Sigmoid colon (tissue), 7 donors: ENCODE measurements at places on chromosomes 16 and 17.

DNA sequence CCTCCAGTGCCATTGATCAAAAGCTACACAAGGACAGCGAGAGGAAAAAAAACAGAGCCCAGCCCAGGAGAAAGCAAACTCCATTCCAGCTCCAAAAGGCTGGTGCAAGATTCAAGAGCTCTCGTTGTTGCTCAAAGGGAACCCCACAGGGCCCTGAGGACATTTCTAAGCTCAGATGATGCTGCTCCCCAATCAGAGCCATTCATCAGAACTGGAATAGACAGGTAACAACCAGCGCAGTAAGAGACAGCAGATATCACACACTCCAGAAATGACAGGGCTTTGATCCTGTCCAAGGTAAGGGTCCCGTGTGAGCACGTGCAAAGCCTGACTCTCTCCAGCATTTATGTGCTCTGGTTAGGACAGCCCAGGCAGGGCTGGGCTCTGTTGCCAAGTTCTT is 20.1 kb downstream of the PMP22 start:
- peaks cover 5% of the 10 kb centered on the region for H3K36me3 ChIP-seq
- DNase-seq = no peak
- H3K27me3 ChIP-seq = no peaks in the 10 kb centered on the region
- H3K4me1 ChIP-seq = peaks cover 75% of the 10 kb centered on the region
- H3K27ac ChIP-seq = no peak overlapping the region

DNA sequence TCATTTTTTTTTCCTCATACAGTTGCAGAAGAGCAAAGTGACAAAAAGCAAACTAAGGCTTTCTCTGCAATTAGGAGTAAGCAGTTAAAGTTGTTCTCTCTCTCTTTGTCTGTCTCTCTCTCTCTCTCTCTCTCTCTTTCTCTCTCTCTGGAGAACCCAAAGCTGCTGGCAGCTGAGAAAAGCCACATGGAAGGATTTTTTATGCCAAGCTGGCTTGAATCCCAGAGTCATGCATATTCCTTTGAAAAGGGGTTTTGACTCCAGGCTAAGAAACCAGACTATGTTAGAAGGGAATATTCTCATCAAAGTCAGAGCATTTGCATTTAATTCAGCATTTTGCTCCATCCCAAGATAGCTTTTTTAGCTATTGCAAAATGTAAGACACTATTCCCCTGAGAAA is 1114.2 kb upstream of the GOT2 start:
- H3K27ac ChIP-seq = no peak overlapping the region
- H3K36me3 ChIP-seq = no peaks in the 10 kb centered on the region
- DNase-seq = no peak
- peaks cover 24% of the 10 kb centered on the region for H3K4me1 ChIP-seq
- H3K4me3 ChIP-seq = no peak overlapping the region
- no peaks in the 10 kb centered on the region for H3K27me3 ChIP-seq

GRCh38 chr17:80644536-80644935 is 99.9 kb downstream of the RPTOR start:
- DNase-seq = no peak
- no peaks in the 10 kb centered on the region for H3K27me3 ChIP-seq
- H3K27ac ChIP-seq = no peak overlapping the region
- no peaks in the 10 kb centered on the region for H3K4me1 ChIP-seq

- H3K27me3 ChIP-seq = no peaks in the 10 kb centered on the region
- H3K4me3 ChIP-seq = no peak overlapping the region
- no peak for DNase-seq
- no peaks in the 10 kb centered on the region for H3K36me3 ChIP-seq
These were observed 298.6 kb upstream of the PSMD7 start for GRCh38 chr16:73997971-73998370.

DNA sequence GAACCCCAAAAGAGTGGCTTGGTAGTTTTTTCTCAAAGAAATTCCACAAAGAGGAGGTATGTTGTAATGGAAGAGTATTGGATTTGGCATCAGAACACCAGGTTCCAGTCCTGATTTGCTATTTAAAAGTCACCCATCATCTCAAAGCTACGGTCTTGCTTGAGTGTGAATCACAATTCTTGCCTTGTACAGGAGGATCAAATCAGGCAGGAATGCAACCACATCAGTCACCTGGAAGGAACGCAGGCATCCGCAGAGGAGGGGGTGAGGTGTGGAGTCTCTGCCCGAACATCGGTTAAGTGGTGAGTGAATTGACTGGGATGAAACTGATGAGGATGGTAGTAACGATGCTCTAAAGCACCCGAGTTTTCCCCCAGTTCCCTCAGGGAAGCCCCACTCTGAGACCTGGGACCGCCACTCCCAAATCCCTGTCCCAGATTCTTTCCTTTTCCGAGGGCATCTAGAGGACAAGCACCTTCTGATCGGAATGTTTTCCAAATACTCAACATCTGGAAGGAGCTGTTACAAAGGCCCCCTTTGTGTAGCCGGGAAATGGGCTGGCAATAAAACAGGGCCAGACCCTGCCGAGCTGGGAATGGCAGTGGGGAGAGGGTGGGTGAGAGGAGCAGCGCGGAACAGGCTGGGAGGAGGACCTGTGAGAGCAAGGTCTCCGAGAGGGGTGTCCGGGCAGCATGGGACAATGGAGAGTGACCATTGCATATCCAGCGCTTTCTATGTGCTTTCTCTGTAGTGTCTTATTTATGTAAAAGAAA is 469.6 kb downstream of the SLC39A11 start:
- no peaks in the 10 kb centered on the region for H3K4me1 ChIP-seq
- H3K4me3 ChIP-seq = no peak overlapping the region
- H3K27me3 ChIP-seq = peaks cover 34% of the 10 kb centered on the region
- H3K27ac ChIP-seq = no peak overlapping the region

GRCh38 chr17:78040440-78041385 is 82.2 kb downstream of the TNRC6C start:
- no peaks in the 10 kb centered on the region for H3K27me3 ChIP-seq
- no peaks in the 10 kb centered on the region for H3K36me3 ChIP-seq
- peak; percentile 80 for DNase-seq
- H3K27ac ChIP-seq = peak overlapping the region; percentile 88
- H3K4me1 ChIP-seq = peaks cover 30% of the 10 kb centered on the region

DNA sequence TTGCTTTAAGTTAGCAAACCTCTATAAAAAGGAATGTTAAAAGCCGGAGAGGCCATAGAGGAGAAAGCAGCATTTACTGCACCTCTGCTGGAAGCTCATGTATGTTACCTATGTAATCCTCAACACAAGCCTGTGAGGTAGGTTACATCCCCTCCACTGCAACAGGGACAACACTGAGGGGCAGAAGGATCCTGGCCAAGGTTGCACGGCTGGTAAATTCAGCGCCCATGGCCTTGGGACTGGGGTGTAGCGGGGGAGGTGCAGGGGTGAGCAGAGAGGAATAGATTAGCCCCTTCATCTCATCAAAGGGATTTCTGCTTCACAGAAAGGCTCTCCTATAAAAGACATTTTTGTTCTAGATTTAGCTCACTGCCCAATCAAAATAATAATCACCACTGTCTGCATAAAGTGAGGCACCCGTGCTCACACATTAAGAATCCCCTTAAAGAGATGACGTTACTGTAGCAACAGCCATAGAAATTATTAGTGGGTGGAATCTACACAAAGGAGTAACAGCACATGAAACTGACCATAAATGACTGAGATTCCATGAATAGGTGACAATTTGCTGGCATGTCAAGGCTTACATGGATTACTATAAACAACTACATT is 3.3 kb downstream of the ZCCHC14 start:
- H3K36me3 ChIP-seq = no peaks in the 10 kb centered on the region
- no peak for DNase-seq
- H3K4me1 ChIP-seq = peaks cover 2% of the 10 kb centered on the region
- no peaks in the 10 kb centered on the region for H3K27me3 ChIP-seq
- H3K4me3 ChIP-seq = no peak overlapping the region

- peaks cover 12% of the 10 kb centered on the region for H3K27me3 ChIP-seq
- peaks cover 21% of the 10 kb centered on the region for H3K36me3 ChIP-seq
- peak overlapping the region; percentile 97 for H3K27ac ChIP-seq
These were observed 5.0 kb downstream of the YBX2 start for GRCh38 chr17:7289256-7290032.

- H3K36me3 ChIP-seq = no peaks in the 10 kb centered on the region
- peaks cover 35% of the 10 kb centered on the region for H3K4me1 ChIP-seq
- H3K27me3 ChIP-seq = peaks cover 77% of the 10 kb centered on the region
- H3K4me3 ChIP-seq = no peak overlapping the region
- no peak for DNase-seq
These were observed 1.5 kb downstream of the DLX4 start for GRCh38 chr17:49970498-49970897.

DNA sequence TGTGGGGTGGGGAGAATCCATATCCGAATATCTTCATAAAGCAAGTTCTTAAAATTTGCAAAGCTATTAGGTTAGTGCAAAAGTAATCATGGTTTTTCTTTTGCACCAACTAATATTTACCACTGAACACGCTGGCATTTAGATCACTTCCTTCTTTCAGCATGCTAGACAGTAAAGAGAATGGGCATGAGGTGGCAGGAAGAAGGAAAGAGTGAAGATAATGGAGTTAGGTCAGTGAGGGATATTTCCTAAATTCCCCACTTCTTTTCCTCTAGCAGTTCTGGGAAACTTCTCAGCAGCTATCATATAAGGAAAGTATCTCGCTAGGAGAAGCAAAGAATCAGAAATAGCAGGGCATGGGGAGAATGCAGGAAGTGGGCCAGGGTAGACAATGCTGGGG is 39.0 kb downstream of the SLC6A4 start:
- H3K27me3 ChIP-seq = no peaks in the 10 kb centered on the region
- no peak overlapping the region for H3K4me3 ChIP-seq
- H3K27ac ChIP-seq = no peak overlapping the region
- H3K4me1 ChIP-seq = no peaks in the 10 kb centered on the region
